ENCODE measurements at places on chromosomes 16 and 17.
A peak's percentile ranks its signal among the peaks of the same experiment; 100 is the strongest.

DNA sequence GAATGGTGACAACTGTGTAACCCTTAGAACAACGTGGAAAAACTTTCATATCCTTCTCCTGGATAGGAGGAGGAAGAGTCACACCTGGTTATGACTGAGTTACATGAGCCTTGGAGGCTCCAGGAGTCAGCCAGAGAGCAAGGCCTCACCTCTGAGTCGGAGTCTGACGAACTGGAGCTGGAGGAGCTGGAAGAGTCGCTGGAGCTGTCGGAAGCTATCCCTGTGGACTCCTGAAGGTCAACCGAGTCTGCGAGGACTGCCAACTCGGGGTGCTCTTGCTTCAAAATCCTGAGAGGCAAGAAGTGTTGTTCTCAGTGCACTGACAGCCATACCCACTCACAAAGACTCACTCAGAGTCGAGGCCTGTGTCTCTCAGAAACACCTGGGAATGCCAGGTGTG lies 6.2 kb downstream of the JMJD6 start:
- DNase-seq, result no peak

DNA sequence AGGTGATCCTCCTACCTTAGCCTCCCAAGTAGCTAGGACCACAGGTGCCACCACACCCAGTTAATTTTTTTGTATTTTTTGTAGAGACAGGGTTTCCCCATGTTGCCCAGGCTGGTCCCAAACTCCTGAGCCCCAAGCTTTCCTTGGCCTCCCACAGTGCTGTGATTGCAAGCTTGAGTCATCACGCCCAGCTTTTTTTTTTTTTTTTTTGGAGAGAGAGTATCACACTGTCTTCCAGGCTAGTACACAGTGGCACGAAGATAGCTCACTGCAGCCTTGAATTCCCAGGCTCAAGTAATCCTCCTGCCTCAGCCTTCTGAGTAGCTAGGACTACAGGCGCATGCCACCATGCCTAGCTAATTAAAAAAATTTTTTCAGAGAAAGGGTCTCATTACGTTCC lies 27.2 kb downstream of the HEATR9 start:
- peak; percentile 19 for DNase-seq

DNA sequence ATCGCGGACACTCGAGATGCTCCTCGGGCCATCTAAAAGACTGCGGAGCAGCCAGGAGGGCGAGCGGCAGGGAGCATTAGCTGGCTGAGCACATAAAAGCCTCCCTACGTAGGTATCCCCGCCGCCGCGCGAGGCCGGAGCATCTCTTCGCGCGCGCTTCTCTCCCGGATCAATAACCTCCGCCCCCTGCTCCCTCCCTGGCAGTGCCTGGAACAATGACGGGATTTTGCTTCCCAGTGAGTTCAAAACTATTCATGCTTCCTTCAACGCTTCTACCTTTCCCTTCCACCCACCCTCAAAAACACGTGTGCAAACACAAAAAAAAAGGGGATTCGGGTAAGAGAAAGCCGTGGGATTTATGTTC lies 984 bp downstream of the CENPV start:
- peak; percentile 12 for DNase-seq

GRCh38 chr17:2854143-2855055 lies 58.2 kb downstream of the RAP1GAP2 start:
- DNase-seq, result no peak

GRCh38 chr16:2786061-2786825 lies 1.1 kb downstream of the PRSS33 start:
- no peak for DNase-seq

GRCh38 chr17:77153472-77153871 lies 12.7 kb downstream of the SEC14L1 start:
- DNase-seq, result no peak

GRCh38 chr17:1906662-1907101 lies 76.9 kb downstream of the RPA1 start:
- no peak for DNase-seq

- no peak for DNase-seq
These were observed 78.8 kb downstream of the CES1 start for GRCh38 chr16:55754056-55754455.

GRCh38 chr17:51362811-51363585 lies 102.7 kb downstream of the UTP18 start:
- no peak for DNase-seq

DNA sequence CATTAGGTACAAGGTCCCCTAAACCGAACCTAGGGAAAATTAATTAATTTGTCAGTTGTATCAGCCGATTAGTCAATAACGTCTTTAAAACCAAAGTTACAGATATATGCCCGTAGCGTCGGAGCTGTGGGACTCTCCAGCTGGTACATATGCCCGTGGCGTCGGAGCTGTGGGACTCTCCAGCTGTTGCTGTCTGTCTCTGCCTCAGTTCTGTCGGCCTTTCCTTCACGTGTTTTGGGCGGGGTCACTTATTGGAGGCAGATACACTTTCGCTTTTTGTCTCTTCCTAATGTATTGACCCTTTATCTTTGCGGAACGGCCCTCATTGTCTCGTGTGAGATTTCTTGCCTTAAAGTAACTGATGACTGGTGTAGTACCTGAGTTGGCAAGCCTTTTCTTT lies 62.0 kb upstream of the ZNF750 start:
- no peak for DNase-seq

GRCh38 chr16:78368121-78369102 lies 269.0 kb downstream of the WWOX start:
- DNase-seq, result no peak

DNA sequence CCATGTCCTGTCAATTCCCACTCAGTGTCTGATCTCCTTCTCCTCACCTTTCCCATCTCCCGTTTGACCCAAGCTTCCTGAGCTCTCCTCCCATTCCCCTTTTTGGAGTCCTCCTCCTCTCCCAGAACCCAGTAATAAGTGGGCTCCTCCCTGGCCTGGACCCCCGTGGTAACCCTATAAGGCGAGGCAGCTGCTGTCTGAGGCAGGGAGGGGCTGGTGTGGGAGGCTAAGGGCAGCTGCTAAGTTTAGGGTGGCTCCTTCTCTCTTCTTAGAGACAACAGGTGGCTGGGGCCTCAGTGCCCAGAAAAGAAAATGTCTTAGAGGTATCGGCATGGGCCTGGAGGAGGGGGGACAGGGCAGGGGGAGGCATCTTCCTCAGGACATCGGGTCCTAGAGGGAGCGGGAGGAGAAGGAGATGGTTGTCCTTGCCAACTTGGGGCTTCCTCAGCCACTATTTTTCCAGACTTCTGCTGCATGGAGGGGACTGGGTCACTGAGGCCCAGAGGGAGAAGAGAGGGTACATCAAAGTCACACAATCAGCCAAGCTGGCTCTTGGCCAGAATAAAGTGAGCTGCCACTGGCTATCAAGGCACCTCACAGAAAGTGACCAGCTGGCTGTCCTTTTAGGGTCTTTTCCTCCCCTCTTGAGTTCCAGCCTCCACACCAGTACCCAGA lies 1.9 kb upstream of the TBC1D10B start:
- no peak for DNase-seq

- DNase-seq, result peak; percentile 77
These were observed 38.8 kb downstream of the RPGRIP1L start for GRCh38 chr16:53664724-53665345.

DNA sequence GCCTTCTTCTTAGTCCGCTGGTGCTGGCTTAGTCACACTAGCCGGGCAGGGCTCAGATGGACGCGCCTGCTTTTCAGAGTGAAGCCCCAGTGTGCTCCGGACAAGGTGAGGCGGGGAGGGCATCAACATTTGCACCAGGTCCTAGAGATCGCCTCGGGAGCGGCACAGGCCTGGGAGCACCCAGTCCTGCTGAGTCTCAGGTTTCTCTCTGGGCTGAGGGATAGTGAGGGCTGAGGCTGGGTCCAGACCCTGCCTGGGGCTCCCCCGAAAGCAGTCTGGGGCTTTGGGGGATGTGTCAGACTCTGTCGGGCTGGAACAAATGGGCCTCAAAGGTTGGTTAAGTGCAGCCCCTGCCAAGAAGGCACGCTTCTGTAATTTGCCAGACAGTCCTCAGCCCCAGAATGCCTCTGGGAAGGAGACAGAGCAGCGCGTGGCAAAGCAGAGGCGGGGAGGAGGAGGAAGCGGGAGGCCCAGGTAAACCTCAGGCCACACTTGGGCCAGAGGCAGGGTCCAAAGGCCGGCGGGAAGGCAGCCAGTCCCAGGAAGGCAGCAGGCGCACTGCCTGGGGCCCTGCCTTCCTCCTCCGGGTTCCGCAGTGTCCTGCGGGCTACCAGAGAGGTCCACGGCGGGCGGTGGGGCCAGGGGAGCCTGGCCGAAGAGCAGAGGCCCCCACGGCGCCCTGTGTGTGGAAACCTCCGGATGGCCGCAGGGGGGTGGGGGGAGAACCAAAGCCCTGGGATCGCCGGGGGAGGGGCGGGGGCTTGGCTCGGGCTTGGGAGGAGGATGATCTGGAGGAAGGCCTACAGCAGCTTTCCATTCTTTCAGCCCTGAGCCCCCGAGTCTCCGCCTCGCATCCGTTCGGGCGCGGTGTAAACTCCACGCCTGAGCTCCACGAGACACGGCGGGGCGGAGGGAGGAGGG lies 39.5 kb upstream of the ATP2A3 start:
- DNase-seq, result no peak

DNA sequence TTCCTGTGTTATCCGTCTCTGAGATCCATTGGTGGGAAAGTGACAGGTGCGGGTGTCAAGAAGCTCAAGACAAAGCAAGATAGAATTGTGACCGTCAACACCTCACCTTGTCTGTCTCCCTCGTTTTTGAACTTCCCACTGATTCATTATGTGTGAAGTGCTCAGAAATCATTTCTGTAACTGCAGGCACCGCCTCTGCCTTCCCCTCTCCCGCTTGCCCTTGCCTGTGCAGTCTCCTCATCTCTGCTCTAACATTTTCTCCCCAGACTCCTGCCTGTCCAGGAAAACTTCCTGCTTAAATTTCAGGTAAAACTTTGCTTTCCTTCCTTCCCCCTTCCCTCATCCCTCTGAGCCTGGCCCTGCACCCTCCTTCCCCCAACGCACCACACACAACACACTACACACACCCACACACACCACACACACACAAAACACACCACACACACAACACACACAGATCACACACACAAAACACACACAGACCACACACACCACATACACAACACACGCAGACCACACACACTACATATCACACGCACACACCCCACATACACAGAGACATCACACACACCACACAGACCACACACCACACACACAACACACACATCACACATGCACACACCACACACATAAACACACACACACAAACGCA lies 25.7 kb downstream of the CALB2 start:
- DNase-seq, result no peak

DNA sequence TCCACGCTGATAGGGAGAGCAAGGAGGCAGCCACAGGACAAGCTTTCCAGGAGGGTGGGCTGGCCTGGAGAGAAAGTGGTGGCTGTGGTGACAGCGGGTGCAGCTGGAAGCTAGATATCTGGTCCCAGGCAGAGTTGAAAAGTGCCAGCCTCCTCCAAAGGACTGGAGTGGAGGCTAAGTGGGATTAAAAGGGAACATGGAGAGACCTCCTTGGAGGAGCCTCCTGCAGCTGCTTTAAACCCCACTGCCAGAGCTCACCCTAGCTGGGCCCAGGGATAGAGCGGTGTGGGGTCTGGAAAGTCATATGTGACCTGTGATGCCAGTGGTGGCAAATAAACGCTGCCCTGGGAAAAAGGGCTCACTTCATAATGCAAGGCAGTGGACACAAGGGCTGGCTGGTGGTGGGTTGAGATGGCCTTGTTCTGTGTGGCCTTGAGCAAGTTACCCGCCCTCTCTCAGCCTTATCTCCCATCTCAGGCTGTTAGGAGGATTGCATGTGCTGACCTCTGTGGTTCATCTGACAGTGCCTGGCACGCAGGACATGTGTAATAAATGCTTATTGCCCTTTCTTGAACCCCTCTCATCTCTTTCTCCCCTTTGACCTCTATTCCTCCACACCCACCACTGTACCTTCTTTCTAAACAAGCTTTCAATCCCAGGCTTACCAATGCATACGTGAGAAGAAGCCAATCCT lies 61.0 kb upstream of the LGALS9 start:
- no peak for DNase-seq

DNA sequence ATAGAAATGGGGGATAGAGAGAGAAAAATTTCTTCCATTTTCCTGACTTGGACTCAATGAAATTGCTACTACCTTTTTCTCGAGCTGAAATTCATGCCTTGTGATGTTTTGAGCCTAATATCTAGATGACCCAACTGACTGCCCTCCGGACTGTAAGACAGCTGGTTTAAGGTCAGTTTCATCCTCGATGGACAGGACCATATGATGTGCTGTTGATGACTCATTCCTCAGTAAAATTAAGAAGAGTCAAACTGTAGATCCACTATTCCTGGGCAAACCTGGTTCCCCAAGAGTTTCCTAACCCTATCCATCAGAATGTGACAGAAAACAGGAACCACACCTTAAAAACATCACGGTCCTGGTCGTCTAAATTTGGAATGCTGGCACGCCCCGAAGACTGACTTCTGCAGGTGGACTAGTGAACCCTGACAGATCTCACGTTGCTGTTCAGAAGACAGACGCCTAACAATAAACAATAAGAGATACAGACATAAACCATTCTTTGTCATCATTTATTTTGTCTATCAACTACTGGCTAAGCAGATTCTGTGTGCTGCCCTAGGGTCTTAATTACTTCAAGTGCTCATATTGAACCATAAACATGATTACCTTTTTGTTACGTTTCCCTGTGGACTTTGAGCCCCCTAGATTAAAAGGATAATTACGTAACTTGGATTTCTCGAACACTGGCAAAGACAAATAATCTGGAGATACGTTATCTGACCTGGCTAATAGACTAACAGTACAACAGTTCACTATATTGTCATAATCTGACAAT lies 45.1 kb upstream of the NOS2 start:
- DNase-seq, result no peak

- peak; percentile 17 for DNase-seq
These were observed 208.9 kb upstream of the CHMP6 start for GRCh38 chr17:80782536-80783427.

All from AG08395 (cell line).